ENCODE measurements at places on chromosomes 1 and 21.

DNA sequence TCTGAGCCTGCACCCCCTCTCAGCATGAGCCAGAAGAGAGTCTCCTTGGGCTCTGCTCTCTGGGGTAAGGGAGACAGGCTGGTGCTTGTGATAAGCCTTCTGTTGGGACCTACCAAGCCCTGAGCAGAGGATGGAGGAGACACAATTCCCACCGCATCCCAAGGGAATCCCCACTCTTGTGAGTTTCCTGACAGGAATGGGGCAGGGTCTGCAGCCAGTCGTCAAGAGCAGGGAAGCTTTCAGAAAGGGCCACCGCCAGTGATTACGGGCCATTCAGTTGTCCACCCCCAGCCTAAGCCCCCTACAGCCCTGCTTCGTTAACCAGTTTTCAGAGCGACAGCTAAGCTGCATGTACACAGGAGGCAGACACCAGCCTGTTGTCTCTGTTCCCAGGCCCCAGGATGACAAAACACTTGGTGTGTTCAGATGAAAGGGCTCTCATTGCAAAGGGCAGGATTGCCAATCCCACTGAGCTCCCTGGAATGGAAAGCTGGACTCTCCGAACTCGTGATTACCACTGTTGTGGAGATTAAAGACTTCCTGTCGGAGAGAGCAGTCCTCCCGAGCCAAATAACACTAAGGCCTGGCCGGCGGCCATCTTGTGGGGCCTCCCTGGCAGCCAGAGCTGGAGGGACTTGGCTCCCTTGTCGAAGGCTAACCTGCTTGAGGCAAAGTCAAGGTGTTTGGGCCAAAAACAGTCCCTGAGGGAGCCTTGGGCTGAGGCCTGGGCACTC lies 37.4 kb upstream of the SLC30A1 start:
- peak; percentile 83 for DNase-seq

GRCh38 chr1:167262836-167263235 lies 42.1 kb downstream of the POU2F1 start:
- no peak for DNase-seq

- DNase-seq = no peak
These were observed 31.1 kb downstream of the MRAP start for GRCh38 chr21:32329776-32330175.

- no peak for DNase-seq
These were observed 40.5 kb downstream of the URB2 start for GRCh38 chr1:229666585-229666984.

GRCh38 chr1:157135646-157136045 lies 2.5 kb downstream of the ETV3 start:
- DNase-seq = no peak

DNA sequence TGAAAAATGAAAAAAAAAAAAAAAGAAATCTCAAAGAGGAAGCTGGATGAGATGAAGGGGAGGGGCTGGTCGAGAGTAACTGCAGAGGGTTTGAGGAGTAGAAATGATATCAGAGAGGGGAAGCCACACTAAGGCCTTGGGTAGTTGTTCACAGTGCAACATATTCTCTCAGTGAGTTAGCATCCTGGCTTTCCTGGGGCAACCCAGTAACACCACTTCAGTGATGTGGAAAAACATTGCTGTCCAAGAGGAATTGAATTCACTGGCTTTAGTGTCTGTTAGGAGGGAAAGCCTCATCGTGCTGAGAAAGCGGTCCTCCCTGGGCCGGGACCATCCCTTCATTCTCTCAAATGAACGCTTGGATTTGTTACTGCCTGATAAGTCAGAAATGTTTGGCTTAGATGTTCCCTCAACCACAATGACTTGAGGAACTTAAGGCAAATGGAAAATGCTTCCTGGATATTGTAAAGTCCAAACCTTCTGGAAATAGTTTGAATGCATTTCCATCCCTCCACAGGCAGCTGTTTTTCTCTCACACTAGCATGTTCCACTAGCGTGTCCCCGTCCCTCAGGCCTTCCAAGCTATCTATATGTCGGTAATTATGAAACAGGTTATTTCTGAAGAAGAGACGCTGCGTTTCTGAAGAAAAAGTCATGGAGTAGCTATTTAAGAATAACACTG lies 12.2 kb downstream of the TGFB2 start:
- DNase-seq = no peak

DNA sequence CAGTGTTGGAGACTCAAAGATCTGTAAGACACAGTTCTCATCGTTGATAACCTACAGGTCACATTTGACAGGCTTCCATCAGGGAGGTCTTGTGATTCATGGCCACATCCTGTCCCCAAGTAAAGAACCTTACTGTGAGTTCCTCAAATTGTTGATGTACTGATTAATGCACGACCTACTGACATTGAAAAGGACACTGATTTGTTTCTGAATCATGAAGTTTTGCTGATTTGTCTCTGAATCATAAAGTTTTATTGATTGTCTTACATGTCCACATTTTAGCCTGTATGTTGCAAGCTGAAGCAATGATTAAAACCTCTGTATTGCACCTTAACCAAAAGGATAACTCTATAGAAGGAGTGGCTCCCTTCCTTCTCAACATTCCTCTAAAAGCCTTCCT lies 476.3 kb upstream of the RUNX1 start:
- no peak for DNase-seq

DNA sequence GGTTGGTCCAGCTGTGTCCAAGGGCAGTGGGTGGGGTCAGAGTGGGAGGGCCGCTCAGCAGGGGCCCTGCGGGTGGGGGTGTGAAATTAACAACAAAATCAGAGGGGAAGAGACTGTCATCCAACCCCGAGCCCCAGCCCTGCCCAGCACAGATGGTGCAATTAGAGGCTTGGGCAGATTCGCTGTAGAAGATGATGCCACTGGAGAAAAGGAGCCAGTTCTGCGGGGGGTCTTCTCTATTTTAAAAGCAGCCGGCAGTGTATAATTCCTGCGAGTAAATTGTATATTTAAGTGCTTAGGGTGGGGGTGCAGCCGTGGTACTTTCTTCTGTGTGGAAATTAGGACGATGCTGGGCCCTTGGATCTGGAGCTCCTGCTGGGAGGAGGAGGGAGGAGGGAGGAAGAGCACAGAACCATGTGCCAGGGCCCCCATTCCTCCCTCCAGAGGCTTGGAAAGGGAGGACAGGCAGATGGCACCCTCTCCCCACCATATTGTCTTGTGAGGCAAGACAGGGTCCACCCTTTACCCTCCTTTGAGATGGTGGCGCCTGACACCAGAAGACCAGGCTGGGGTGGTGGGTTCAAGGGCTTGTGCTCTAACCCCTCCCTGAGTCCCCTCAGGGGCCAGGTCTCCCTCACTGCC lies 89.2 kb downstream of the ACTL8 start:
- peak; percentile 95 for DNase-seq

DNA sequence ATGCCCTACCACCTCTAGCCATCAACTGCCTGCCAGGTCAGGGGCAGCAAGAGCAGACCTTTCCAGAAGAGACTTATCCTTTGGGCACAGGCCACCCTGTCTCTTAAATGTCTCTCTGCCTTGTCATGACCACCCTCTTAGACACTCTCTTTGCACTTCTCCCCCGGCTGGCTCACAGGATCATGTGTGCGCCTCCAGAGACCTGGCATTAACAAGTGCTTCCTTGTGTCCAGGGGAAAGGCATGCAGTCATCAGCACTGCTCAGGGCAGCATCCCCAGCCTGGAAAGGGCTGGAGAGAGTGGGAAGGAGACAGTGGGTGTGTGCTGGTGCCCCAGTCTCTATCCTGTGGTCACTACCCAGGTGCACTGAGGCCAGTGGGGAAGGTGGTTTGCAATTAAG lies 85.2 kb upstream of the TLR5 start:
- no peak for DNase-seq

DNA sequence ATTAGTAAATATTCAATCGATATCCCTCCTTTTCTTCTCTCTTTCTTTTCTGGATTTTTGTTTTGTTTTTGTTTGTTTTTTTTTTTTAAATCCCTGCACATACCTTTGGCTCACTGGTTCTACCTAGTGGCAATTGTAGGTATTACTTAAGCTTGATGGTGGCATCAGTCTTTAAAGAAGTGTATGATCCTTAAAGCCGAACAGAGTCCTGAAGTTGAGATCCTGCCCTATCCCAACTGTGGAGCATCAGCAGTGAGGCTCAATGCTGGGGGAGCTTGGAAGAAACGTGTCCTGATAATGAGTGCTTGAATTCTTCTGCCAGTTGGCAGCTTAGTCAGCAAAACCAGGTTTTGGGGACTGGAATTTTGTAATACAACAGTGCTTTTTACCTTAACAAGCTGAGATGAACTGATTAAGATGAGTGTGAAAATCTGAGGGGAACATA lies 60.8 kb downstream of the FASLG start:
- no peak for DNase-seq

DNA sequence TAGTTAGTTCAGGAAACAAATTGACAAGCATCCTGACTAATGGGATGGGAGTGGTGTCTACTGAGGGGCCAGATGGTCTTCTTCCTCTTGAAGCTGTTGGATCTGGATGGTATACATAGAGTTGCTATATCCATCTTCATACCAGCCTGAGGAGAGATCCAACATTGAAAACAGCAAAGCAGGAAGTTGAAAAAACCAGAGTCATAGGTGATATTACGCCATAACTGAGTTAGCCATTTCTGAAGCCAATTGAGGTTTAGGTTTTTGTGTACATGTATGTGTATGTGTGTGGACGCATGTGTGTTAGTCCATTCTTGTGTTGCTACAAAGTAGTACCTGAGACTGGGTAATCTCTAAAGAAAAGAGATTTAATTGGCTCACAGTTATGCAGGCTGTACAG lies 2.3 kb upstream of the TSPAN2 start:
- no peak for DNase-seq

- peak; percentile 25 for DNase-seq
These were observed 120.4 kb upstream of the GREM2 start for GRCh38 chr1:240732390-240732789.

DNA sequence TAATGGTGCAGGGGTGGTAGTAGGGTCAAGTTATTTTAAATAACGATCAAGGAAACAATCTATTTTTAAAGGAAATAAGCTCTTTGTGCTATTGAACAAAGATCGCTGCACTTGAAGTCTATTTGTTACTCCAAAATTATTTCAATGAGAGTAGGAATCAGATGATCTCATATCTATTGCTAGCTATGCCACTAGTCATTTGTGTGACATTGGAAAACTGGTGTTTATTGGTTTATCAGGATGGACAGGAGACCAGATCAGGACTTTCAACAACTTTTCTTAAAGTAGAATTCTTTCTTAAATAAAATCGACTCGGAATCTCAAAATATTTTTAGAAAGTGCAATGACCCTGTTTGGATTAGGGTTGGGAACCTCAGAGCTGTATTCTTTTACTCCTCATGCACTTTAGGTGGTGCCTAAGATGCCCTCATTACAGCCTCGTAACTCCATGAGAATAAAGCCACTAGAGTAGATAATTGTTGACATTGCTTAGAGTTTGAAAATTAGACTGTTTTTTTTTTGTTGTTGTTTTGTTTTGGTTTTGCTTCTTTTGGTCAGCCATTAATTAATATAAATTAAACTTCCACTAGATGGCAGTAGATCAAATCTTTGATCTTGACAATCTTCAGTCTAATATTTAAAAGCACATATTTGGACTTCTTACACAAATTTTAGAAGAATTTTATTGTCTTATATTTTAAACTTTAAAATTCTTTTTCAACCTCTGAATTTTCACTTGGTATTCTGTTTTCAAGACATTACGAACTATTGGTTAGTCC lies 352.4 kb downstream of the USP25 start:
- peak; percentile 45 for DNase-seq

GRCh38 chr1:39331647-39332046 lies 127.2 kb downstream of the MACF1 start:
- no peak for DNase-seq

DNA sequence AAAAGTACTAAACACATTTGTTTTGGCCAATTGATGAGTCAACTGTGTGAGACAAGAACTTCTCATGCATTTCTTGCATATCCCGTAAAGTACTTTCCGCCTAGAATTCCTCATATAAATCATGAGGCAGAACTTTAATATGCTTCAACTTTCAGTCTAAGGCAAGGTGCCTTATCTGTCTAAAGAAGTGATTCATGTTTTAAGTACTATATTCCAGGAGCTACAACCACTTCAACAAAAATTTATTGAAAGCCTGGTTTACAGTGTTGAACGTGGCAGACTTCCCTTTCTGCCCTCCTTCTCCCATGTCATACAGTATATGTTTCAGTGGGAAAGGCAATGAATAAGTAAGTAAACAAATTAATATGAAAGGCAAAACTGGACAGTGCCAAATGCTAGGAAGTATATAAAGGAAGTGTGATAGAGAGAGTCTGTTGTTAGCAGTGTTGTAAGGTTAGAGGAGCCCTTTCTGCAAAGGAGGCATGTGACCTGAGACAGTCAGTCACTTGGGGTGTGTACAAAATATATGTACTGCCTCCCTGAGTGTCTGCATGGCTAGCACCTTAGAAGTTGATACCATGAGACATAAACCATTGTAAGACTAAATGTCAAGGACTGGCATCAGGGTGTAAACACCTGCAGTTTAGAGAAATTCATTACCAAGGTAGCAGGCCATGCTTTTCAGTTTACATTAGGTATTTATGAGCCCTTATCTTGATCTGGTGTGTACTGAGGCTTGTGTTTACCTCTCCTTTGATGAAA lies 362.2 kb downstream of the SRGAP2C start:
- DNase-seq = no peak

- no peak for DNase-seq
These were observed 999 bp downstream of the THAP3 start for GRCh38 chr1:6625584-6626149.

GRCh38 chr1:2074944-2075740 lies 24.9 kb downstream of the PRKCZ start:
- no peak for DNase-seq

DNA sequence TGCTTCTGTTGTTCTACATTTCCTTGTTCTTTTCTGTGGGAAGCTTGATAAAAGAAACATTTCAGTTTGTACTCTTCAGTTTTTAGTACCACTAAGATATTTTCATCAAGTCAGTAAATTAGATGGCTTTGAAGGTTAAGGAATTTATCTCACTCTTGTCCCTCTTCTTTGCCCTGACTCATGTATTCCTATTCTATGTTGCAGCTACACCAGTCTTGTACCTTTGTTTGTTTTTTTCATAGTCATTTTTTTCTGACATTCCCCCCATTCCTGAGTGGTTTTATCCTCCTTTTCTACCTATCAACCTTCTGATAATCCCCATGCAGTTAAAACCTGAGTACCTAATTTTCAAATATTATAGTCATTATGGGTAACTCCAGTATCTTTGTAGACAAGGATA lies 65.4 kb downstream of the MAST2 start:
- DNase-seq = no peak

- no peak for DNase-seq
These were observed 2.0 kb downstream of the MTARC2 start for GRCh38 chr1:220750131-220750515.
